Inflammatory macrophage (primary cell): ENCODE measurements at places on chromosomes 11 and 22.

DNA sequence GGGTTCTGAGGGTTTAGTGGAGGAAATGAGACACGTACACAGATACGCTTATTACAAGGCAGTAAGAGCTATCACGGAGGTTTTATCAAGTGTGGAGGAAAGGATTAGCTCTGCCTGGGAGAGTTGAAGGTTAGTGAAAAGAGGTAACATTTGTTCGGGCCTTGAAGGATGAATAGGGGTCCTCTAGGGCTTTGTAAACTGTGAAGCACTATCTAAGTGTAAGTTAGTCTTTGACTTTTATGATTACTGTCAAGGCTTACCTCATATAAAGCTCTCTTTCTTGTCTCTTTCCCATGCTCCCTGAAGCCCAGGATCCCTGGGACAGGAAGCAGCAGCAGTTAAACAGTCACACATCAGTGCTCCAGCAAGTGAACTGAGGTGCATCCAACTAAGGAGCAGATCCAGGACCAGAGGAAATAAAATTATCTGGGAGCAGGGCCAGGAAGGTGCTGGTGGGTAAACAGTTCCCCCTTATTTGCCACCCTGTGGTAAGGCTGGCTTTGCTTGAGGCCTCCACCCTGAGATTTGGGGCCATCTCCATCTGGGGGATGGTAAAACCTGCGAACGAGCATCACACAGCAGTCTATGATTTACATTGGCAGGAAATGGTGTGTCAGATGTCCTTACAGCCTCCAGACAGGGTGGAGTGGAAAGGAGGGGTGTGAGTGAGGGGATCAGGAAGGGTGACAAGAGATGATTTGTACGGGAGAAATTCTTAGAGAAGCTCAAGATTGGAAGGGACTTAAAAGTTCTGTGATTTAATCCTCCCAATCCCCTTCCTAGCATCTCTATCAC lies 27.2 kb downstream of the GVQW3 start:
- no peak for DNase-seq

GRCh38 chr11:9619004-9619403 lies 44.9 kb upstream of the SWAP70 start:
- no peak for DNase-seq

GRCh38 chr11:100731471-100731870 lies 44.4 kb downstream of the ARHGAP42 start:
- no peak for DNase-seq

DNA sequence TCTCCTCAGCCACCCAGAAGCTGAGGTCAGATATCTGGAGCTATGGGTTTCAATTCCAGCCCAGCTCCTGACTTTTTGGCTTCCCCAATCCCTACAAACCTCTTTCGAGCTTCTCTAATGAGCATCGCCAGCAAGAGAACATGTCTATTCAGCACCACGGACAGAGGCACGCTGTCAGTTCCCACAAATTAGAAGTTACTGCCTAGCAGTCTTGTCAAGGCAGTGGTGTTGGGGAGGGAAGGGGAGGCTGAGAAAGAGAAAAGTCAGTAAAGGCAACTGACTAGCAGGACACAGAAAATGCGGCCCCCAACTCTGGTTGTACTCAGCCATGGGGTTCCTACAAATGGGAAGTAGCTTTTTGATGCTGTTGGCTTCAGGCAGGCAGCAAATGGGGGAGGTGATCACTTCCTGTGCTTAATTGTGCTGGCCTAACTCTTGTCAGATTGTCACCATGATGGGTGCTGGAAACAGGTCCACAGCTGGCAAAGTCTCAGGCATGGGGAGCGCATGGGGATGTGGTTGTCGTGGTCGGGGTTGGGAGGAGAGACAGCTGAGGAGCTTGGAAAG lies 205.9 kb downstream of the ST3GAL4 start:
- peak; percentile 21 for DNase-seq
